ENCODE measurements at places on chromosomes 6 and 20.

- no peak for DNase-seq
These were observed 19.0 kb downstream of the VAPB start for GRCh38 chr20:58407966-58408557.

DNA sequence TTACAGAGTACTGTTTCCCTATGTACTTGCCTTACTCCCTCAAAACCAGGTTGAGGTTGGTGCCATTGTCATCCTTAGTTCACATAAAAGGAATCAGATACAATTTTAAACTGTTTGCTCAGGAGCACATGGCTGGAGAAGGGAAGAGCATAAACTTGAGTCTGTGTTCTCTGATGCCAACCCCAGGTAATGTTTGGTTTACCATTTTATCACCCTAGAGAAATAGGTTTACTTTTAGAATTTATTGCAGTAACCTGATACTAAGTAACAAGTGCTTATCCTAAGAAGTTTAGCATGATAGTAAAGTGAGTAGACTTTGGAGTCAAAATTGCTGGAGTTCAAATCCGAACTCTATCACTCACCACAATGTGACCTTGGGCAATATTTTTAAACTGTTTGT is 86.3 kb downstream of the RFPL4B start:
- no peak for DNase-seq

- no peak for DNase-seq
These were observed 17.6 kb upstream of the HLA-A start for GRCh38 chr6:29924731-29925130.

DNA sequence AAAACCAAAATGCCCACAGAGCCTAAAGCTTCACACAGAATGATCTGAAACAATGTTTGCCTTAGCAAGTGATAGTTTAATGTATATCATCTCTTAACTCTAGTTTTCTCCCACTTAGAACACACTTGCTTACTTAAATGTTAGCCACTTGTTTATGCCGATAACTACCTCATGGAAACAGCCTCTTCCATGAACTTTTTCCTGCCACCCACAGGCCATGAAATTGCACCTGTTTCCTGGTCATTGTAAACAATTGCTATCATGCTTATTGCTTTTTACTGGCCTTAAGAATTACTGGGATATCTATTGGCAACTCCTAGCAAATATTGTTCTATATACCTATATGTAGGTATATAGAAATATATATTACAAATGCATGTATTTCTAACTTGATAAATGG is 231.1 kb downstream of the HDGFL1 start:
- no peak for DNase-seq

- no peak for DNase-seq
These were observed 184.4 kb downstream of the MEI4 start for GRCh38 chr6:77837034-77837784.

- no peak for DNase-seq
These were observed 604 bp upstream of the RAB5IF start for GRCh38 chr20:36604952-36605398.

- DNase-seq: no peak
These were observed 54.4 kb upstream of the BHLHE23 start for GRCh38 chr20:63061051-63061770.

GRCh38 chr6:28105245-28105639 is 19.2 kb upstream of the ZSCAN16 start:
- DNase-seq: no peak

DNA sequence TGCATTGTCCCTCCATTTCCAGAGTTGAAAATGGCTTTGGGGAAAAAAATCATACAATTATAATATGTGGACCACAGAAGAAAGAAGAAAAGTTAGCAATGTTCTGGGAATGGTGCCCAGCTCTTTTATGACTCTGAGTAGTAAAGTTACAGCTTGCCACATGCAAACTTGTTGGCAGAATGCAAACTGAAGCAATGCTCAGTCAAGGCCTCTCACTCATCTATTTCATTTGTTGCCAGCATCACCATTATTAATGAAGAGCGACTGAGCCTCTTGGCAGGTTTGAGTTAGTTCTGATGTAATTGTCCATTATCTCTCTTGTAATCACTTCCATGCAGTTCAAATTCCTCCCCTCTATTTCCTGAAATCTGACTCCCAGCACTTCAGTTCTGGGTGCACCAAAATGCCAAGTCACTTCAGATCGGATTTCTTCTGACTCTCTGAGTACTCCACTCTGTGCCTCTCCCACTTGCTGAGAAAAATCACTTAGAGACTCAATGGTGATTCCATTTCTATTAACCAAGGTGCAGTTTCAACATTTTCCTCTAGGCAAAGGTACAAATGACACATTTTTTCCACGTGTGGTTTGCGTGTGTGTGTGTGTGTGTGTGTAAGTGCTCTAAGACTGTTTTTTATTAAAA is 154.4 kb upstream of the STMND1 start:
- DNase-seq: no peak

DNA sequence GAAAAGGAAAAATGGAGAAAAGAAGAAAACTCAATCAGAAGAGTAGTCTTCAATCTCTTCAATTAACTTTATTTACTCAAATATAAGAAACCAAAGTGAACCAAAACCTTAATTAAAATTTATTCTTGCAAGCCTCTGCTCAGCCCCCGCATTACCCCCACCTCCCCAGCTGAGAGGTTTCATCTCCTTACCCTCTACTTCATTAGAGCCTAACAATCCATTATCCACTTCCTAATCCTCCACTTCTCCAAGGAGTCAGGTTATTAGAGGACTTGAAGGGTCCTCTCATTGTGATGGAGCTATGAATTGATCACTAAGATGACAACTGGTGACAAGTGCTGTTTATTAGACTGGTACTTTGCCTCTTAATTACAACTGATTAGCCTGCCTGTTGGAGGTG is 956.5 kb downstream of the TFAP2A start:
- no peak for DNase-seq

GRCh38 chr6:29631860-29632731 is 887 bp downstream of the GABBR1 start:
- no peak for DNase-seq

DNA sequence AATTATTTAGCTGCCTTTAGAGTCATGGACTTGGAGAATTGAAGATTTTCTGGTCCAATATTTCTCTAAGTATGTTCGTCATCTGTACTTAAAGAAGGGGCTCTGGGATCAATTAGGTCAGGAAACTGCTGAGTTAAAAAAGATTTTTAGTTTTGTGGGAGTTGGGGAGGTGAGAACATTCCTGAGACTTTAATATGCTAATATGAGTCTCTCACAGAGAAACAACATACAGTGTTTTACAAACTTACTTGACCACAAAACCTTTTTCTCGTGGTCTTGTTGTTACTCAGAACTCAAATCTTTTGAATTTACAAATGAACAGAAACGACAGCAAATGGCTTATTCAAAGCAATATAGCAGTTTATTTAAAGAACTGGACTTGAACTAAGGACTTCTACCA is 67.9 kb downstream of the LIN28B start:
- no peak for DNase-seq

GRCh38 chr6:14540810-14541540 is 423.4 kb downstream of the CD83 start:
- no peak for DNase-seq

- no peak for DNase-seq
These were observed 45.1 kb downstream of the GRM4 start for GRCh38 chr6:34100788-34101187.

GRCh38 chr6:161921602-161922395 is 647.9 kb upstream of the AGPAT4 start:
- no peak for DNase-seq

DNA sequence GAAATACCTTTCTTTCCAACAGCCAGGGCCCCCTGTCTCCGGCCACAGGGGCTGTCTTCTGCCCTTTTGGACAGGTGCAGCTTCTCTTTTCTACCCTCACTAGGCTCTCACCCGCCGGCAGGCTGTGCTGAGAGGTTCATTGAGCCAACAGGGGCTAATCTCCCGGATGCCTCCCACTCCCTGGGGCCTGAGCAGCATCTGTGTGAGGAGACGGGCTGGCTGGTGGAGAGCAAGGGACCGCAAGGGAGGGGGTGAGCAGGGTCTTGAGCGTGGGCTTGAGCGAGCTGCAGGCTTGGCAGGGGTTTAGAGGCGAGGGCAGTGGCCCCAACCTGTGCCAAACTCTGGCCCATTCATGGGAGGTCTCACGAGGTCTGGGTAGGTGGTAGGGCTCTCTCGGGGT is 56.5 kb upstream of the CST7 start:
- no peak for DNase-seq

- DNase-seq: no peak
These were observed 572 bp downstream of the DSE start for GRCh38 chr6:116371120-116371917.

DNA sequence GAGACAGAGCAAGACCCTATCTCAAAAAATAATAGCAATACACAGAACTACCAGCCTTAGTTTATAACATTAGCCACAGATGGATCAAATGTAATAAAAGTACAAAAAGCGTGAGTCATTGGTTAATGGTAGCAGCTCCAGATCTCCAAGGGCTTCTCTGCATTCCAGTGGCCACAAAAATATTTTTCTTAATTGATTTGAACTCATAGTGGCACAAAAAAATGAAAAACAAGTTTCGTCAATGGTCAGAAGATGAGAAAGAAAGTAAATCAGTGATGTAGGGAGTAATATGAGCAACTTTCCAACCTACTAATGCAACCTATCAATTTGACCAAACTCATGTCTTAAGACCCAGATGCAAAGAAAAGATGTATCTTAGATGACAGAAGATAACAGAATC is 79.6 kb downstream of the CEP57L1 start:
- DNase-seq: no peak

GRCh38 chr6:148674306-148674705 is 72.5 kb upstream of the UST start:
- no peak for DNase-seq

All from stimulated activated CD4-positive, alpha-beta T cell treated with anti-CD3 and anti-CD28 coated beads, Interleukin-12 subunit alpha, Interleukin-12 subunit beta, amount 100 ng/mL, for 48 hours (primary cell).